ENCODE measurements at places on chromosomes 13 and 19. TPM values are rescaled to one million over a fixed set of nuclear protein-coding genes. Genes with fewer than 3 reads are reported as not detected.

GRCh38 chr13:76879883-76880270 lies 6.3 kb downstream of the KCTD12 start:
- no peak for DNase-seq

- no peak for DNase-seq
Measured at GRCh38 chr19:54469496-54469934, 3.6 kb downstream of the CDC42EP5 start.

- DNase-seq: no peak
Measured at GRCh38 chr13:63972328-63972727, 2556.7 kb upstream of the PCDH20 start.

DNA sequence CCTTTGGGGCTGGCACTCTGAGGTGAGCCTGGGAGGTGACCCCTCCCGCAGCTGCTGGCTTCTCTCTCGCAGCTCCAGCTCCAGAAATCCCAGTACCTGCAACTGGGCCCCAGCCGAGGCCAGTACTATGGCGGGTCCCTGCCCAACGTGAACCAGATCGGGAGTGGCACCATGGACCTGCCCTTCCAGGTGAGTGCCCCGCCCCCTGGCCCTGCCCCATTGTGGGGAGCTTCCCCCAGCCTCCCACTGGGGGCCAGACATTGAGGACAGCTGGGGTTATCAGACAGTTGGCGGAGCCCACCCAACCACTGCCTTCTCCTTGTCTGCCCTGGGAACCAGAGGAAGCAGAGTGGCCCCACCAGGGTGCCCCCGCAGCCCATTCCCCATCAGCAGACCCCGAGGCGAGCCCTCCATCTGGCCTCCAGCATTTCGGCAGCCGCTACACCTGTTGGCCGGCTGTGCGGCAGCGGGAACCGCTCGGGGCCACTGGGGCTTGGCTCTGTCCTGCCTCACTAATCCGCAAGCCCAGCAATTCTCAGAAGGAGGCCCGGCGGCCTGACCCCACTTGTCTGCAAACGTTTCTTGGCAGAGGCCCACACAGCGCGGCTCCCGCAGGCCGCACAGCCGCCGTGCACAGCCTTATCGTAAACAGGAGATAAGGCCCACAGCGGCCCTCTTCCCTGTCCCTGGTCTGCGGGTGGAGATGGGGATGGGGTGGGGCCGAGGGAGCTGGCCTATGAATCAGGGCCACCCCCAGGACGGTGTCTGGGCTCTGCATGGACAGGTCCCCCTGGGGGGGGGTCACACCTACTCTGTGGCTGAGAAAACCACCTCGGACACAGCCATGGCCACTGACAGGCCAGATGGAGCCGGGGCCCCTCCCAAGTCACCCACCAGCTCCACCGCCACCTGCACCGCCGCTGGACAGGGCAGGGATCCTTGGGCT lies 48.0 kb downstream of the COMP start:
- DNase-seq: no peak

DNA sequence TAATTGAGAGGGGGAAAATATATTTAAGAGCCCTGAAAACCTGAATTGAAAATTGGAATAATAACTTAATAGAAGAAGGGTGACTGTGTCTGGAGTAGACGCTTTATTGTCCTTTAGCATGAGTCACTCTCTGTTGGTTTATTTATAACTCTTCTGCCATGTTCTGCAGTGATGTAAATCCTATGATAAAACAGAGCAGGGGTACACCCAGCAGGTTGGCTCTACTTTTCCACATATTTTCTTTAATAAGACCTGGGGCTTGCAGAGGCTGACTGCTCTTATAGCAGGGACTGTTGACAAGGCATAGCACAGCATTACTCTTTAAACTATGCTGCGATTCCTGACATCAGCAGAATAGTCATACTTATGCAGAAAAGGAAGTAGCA lies 389.9 kb upstream of the PCDH9 start:
- no peak for DNase-seq

GRCh38 chr13:44695520-44695919 lies 119.4 kb upstream of the TSC22D1 start:
- DNase-seq: no peak

The MRPS31 gene
- 17.7 TPM for total RNA-seq

The ZNF382 gene
- 15.0 TPM for total RNA-seq

The PSG7 gene
- total RNA-seq: not detected

All from osteocyte (in vitro differentiated cells).